ENCODE measurements at places on chromosomes 7 and 10.

DNA sequence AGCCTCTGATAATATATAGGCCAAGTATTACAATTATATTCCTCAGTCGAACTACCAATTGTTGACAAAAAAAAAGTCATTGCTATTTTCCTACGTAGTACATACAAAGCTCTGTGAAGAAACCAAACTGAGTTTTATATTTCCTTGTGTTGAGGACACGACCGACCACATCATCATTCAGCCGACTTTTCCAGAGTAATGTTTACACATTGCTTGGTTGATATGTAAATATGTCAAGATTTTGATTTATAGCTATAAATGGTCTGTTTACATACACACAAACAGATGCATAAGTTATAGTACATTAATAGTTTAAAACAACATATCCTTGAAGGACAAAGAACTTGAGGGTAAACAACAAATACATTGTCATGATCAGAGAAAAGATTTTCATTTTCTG, 121.5 kb downstream of the CRPPA start:
- DNase-seq, result no peak

GRCh38 chr10:132488231-132488821, 49.3 kb upstream of the INPP5A start:
- DNase-seq, result no peak

DNA sequence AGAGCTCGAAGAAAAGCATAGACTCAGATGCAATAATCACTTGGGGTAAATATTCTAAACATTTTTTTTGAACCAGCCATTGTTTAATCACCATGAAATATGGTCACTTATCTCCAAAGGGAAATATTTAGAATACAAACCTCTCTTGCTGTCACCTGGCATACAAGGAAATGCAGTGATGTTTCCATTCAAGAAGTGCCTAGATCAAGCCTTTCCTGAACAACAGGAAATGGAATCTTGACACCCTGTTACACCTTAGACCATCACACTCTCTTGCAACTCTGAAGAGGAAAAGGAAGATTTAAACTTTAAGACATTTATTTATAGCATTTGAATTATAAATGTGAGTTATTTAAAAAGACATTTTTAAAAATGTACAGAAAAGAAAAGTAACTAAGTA, 263.0 kb upstream of the BMPER start:
- DNase-seq, result no peak

- no peak for DNase-seq
Measured at GRCh38 chr10:80173466-80173865, 31.9 kb downstream of the ANXA11 start.

DNA sequence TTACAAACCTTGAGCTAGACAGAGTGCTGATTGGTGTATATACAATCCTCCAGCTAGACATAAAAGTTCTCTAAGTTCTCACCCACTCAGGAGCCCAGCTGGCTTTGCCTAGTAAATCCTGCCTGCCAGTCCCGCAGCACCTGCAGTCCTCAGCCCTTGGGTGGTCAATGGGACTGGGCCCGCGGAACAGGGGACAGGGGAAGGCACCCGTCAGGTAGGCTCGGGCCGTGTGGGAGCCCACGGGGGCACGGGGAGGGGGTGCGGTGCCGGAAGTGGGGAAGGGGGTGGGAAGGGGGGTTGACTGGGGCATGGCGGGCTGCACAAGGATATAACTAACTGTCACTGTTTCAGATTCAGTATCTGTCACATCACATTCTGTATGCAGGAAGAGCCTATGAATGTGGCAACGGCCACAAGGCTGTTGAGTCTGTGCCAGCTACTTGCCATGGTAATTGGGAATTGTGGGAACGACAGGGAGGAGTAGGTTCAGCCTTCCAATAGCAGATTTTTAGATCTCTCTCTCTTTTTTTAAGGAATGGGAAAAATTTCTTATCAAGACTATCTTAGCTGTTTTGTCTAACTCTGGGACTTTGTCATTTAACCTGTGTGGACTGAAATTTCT, 205.1 kb upstream of the PLPP4 start:
- DNase-seq, result no peak

GRCh38 chr7:104241538-104242209, 33.9 kb upstream of the ORC5 start:
- no peak for DNase-seq

DNA sequence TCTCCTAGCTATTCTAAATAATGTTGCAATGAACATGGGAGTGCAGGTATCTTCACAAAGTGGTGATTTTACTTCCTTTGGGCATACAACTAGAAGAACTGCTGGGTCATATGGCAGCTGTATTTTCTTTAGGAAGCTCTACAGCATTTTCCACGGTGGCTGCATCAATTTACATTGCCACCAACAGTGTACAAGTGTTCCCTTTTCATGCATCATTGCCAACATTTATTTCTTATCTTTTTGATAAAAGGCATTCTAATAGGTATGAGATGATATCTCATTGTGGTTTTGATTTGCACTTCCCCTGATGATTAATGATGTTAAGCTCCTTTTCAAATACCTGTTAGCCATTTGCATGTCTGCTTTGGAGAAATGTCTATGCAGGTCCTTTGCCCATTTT, 52.6 kb downstream of the NT5C2 start:
- DNase-seq, result no peak

GRCh38 chr10:121337427-121337826, 260.8 kb downstream of the FGFR2 start:
- DNase-seq, result no peak

DNA sequence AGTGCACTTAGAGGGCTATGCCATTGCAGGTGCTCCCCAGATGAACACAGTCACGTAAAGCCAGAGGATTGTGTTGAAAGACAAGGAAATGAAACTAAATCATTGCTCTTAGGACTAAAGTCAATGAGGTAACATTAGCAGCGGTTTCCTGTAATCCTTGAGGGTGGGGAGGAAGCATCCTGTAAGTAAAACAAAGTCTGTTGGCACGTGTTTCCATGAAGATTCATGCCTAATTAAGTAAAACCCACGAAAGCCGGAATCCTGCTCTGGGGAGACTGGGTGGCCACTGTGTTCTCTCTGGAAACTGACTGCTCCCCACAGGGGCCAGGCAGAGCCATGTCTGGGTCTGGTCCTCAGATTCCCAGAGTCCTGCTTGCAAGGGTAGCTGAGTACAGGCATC, 18.3 kb downstream of the STEAP1B start:
- no peak for DNase-seq

GRCh38 chr10:47198221-47198620, 101.8 kb upstream of the GDF10 start:
- DNase-seq, result no peak

DNA sequence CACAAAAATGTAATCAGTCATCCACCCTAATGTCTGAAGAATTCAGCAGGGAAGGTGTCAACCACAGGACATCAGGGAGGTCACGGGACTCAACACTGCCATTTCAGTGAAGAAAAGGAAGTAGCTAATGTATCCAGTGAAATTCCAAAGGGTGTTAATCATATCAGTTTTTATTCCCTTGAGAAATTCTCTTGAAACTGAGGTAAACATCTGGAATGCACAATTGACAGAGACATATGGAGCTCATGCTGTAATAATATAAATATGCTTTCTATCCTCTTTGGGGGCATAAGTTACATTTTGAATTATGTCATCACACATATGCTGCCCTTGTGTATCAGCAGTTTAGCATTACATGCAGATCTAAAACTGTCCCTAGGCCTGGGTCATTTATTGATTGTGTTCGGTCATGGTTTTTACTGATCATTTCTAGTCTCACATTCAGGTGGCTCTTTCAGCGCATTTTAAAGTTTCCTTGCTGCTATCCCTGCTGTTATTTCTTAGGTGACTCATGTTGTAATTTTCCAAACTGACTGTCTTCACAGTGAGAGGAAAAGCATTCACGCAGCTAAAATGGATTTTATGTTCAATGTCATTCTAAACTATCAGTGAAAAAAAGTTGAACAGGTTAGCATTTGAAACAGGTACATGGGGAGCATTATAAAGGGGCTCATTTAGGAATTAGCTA, 273.9 kb downstream of the TSPAN12 start:
- DNase-seq, result no peak

- DNase-seq, result no peak
Measured at GRCh38 chr7:154188330-154188729, 136.1 kb downstream of the DPP6 start.

GRCh38 chr10:26432938-26433337, 5.2 kb upstream of the APBB1IP start:
- no peak for DNase-seq

DNA sequence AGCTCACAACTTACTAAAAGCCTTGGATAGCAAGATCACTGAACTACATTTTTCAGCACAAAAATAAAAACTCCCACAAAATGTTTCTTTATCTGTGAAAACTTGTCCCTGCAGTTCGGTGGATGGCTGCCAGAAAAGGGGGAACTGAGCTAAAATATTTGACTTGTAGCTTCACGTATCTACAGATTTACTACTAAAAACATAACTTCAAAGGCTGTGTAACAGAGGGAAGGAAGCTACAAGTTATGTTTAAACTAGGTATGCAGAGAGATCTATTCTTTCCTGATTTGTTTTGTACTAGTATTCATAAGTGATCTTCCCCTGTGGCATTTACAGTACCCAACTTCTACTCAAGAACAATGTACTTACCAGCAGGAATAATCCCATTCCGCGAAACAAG, 25.1 kb downstream of the SGCE start:
- no peak for DNase-seq

DNA sequence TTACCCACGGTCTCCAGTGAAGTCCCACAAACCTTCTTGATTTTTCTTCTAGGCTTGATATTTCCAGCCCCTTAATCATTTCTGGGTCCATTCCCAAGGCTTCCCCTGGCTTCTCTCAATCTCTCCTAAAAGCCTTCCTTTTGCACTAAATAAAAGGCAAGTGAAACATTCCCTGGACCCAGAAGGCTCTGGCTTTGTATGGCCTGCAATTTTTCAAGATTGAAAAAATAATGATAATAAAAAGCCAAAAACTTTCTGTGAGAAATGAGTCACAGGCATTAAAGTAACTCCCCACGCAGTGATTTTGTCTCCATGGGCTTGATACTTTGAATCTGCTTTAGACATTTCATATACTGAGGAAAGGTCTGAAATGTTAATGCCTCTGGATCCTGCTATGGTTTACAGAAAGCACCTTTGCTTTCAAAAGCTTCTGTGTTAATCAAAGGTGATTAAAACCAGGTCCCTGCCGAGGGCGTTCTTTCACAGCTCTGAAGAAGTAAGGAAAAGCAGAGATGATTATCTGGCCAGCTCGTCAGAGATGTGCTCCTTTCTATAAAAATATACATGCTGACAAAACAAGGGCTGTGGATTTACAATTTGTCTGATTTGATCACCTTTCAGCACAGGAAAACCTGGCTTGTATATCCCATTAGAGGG, 118.9 kb upstream of the TMEM72 start:
- DNase-seq, result no peak

DNA sequence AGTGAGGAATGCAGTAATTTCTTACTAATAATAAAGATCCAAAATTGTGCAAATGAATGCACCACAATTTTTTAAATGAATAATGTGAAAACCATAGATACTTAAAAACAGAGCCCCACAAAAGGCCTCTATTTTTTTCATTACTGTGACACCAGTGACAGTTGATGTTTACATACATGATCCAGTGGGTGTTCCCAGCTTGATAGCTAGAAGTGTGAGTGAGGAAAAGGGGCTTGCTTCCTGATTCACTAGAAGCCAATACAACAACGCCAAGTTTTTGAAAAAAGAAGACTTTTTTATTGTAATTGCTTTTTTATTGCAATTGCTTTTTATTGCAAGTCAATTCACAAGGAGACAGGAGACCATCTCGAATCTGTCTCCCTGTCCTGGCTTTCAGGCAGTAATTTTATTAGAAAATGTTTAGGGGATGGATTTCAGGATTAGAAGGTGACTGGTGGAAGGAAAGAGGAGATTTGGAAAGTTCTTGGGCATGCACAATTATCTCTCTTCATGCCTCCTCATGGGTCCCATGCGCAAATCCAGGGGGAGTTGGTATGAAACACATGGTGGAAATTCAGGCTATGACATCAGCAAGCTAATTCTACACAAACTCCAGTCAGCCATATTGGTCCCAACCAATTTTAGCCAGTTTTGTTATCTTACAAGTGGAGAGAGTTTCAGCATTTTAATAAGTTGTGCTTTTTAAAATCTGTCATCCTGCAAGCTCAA, 44.4 kb upstream of the ZNF438 start:
- no peak for DNase-seq

DNA sequence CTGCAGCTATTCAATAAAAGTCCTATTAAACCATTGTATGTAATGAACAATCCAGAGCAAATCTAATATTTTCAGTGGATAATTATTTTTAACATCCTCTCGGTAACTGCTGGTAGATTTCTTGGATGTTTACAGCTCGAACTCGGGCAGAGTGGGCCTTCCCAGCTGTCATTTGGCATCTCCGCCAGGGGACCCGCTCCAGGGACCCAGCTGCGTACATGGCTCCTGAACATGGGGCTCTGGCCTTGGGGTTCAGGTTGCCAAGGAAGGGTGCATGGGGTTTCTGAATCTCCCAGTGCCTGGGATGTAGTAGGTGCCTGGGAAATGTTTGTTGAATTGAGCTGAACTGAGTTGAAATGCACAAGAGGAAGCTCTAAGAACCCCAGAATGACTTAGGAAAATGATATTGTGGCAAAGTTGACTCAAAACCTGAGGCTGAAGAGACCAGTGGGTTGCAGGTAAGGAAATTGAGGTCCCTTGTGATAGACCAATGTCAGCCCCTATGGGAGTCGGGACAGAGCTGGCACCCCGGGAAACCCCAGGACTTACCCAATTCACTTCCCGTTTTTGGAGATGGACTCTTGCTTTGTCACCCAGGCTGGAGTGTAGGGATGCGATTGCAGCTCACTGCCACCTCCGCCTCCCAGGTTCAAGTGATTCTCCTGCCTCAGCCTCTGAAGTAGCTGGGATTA, 228.4 kb downstream of the CUX1 start:
- DNase-seq, result no peak

DNA sequence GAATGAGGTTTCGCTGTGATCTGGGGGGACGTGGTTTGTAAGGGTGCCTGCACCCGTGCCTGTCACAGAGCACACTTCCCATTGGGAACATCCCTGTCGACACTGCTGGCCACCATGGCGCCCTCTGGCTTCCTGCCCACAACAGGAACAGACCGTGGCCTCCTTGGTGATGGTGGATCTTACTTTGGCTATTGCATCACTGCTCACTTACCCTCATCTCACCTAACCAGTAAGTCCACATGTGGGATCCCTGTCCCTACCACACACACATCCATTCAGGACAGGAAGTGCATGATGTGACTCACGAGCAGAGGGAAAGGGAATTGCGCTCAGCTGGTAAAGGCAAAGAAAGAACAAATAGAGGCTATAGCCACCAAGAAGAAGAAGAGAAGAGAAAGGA, 26.2 kb upstream of the SEC61G start:
- no peak for DNase-seq
